ENCODE measurements at places on chromosomes 12 and 14.

GRCh38 chr14:90093942-90094595 is 32.3 kb downstream of the KCNK13 start:
- no peak for DNase-seq

DNA sequence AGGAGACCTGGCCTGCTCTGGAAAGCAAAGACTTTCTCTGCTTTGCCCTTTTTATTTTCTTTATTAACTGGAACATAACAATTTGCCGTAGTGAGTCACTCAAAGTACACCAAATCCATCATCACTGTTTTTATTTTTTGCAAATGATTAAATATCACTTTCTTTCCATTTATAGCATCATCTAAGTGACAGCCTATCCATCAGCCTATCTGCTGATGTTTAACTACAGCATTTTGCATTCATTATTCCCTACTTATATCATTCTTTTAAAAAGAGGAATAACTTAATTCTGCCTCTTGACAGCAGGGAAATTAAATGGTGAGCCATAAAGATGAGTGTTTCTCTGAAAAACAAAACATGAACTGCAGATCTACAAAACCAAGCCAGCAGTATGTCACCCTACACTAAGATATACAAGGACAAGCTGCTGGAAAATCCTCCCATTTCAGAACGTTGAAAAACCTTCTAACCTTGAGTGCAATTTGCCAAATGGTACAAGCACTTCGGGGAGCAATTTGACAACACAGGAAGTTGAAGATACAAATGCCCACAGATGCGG is 821.3 kb upstream of the TMEM132C start:
- no peak for DNase-seq

- DNase-seq, result no peak
Observed at GRCh38 chr14:105647784-105648608, 121.6 kb downstream of the TMEM121 start.

DNA sequence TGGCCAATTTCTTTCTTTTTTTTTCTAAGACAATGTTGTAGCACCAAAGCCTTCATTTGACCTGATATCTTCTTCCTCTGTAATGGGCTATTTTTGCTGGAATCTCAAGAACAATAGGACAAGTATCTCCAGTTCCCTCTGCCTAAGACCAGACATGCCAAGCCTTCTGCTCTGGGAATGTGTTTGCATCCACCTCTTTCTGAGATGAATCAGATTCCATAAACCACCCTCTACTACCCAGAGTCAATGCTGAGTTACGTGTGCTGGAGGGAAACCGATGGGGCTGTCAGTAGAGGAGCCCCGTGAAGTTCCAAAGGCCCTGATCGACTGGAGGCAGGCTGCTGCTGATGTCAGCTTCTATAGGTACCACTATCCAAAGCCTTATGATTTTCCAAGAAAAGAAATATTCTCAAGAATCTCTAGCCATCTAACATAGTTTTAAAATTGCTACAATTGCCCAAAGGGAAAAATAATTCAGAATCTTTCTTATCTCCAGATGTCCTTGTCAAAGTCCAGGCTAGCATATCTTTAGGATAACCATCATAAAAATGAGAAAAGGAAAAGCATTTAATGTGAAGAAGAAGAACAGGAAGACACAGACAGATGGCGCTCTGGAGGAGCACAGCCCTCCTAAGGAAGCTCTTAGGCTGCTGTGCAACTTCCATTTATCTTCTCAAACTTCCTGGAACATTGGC is 101.9 kb downstream of the SLC8A3 start:
- no peak for DNase-seq

DNA sequence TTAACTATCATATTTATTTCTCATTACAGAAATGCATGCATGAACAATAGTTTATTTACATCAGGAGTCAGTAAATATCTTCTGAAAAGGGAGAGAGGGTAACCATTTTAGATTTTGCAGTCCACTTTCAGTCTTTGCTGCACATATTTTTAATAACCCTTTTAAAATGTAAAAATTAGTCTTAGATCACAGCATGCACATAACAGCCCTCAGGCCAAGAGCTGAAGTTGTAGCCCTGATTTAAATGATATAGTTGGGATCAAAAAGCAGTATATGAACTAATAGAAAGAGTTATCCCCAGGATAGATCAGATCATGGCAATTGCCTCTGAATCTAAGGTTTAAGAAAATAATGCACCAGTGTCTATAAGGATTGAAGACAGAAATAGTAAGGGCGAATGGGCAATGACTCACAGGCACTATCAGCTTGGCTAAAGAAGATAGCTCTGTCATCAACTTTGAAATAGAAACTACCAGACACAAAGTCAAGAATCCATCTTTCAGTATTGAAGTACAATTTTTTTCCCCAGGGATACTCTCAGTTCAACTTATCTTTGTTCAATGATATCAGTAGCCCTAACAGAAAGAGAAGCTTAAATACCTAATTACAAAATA is 13.1 kb upstream of the CLEC7A start:
- no peak for DNase-seq

- DNase-seq, result no peak
Observed at GRCh38 chr12:55633151-55633550, 3.5 kb upstream of the OR10P1 start.

GRCh38 chr12:113373969-113374368 is 15.6 kb downstream of the PLBD2 start:
- DNase-seq, result no peak

DNA sequence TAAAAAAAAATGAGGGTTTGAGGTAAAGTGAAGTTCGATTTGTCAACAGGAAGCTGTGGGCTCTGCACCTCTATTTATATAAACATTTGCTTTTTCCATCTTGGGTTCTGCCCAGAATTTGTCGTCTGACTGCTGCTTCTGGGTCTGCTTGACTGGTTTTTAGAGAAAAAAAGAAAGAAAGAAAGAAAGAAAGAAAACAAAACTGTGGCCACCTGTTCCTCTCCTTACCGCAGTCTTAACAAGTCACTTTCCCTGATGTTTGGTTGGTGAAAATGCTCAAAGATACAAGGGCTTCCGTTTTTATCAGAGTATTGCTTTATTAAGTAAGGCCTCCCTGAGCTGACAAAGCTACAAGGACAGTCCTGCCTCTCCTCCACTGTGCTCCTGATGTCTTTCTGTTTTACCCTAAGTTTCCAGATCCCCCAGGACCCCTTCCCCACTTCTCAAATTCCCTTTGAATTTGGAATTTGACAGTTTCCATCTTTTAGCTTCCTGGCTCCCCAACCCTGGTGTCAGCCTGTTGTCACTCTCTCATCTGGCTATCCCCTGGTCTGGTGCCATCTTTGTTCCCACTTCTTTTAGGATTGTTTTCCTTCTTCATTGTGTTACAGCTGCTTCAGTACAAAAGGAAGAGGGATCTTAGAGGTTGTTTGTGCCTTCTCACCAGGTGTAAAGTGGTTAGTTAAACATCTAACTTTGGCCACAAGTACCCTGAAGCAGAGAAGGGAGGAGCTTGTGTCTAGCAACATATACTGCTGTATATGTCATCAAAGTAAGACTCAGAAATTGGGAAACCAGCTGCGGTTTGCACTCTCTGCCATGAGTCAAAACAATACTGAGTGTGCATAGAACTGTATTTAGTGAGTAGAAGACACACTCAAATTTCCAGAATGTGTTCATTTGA is 18.0 kb downstream of the MFAP5 start:
- no peak for DNase-seq

DNA sequence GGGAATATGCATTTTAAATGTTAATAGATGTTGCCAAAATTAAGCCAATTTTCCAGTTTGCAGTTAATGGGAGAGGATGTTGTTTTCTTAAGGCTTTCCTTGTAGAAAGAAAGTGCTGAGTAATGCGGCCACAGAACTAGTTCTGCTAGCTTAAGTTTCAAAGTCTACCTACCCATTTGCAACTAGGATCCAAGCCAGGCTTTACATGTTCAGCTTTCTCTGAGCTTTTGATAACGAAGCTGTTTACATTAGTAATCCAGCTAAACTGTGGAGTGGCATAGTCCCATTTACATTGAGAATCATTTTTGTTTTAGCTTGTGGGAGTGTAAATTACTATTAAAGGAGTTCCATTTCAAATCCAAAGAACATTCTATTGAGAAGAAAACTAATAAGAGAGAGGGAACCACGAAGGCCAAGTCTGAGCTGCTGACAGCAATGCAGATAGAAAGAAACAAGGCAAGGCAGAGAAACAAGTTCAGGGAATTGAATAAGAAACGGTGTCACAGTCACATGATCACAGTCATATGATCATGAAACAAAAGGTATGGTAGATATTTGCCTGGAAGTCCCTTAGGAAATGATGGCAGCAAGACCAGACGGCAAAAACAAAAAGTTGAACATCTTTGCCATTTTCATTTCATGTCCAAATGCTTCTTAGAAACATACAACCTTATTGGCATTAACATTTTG is 274.9 kb downstream of the PAWR start:
- DNase-seq, result no peak

- DNase-seq, result no peak
Observed at GRCh38 chr12:13067322-13067721, 23.1 kb downstream of the FAM234B start.

All from activated CD4-positive, CD25-positive, alpha-beta regulatory T cell treated with anti-CD3 and anti-CD28 coated beads, Interleukin-2, amount 50 U/mL, for 72 hours (primary cell).